ENCODE measurements at places on chromosomes 7 and 10. TPM values are rescaled to one million over a fixed set of nuclear protein-coding genes. Genes with fewer than 3 reads are reported as not detected.

GRCh38 chr7:73932364-73932763 is 71.4 kb downstream of the TMEM270 start:
- no peaks in the 10 kb centered on the region for H3K4me1 ChIP-seq
- no peak overlapping the region for H3K27ac ChIP-seq
- H3K27me3 ChIP-seq: no peaks in the 10 kb centered on the region
- DNase-seq: no peak
- no peak overlapping the region for H3K4me3 ChIP-seq

DNA sequence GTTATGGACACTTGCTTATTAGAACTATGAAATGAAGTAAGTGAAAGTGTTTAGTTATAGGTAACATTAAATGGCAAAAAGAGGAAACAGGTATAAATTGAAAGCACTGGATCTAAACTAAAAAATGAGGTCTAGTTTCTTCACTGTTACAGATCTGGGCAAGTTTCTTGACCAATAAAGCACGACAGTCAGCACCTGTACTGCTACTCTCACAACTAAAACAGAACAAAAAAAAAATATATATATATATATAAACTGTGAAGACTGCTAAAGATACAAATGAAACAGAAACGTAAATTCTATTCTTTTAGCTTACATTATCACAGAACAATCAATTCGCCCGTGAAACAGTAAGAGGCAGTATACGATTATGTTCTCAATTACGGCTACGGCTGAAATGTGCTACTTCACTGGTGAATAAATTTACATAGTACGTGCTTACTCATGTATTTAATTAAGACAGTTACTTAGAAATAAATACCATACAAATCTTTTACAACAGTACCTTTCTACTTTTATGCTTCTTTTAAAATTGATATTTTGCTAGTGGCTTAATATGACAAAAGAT is 4.2 kb downstream of the AHR start:
- no peaks in the 10 kb centered on the region for H3K36me3 ChIP-seq
- peaks cover 4% of the 10 kb centered on the region for H3K4me1 ChIP-seq
- no peak for DNase-seq
- H3K27ac ChIP-seq: peak overlapping the region; percentile 98
- no peaks in the 10 kb centered on the region for H3K27me3 ChIP-seq

Gene SPRN
- total RNA-seq: 0.33 TPM

Gene FKBP14
- total RNA-seq: 3.8 TPM

GRCh38 chr10:7795605-7796004 is 7.6 kb downstream of the ATP5F1C start:
- no peaks in the 10 kb centered on the region for H3K36me3 ChIP-seq
- no peaks in the 10 kb centered on the region for H3K4me1 ChIP-seq
- no peak for DNase-seq
- H3K4me3 ChIP-seq: no peak overlapping the region
- H3K27ac ChIP-seq: no peak overlapping the region

DNA sequence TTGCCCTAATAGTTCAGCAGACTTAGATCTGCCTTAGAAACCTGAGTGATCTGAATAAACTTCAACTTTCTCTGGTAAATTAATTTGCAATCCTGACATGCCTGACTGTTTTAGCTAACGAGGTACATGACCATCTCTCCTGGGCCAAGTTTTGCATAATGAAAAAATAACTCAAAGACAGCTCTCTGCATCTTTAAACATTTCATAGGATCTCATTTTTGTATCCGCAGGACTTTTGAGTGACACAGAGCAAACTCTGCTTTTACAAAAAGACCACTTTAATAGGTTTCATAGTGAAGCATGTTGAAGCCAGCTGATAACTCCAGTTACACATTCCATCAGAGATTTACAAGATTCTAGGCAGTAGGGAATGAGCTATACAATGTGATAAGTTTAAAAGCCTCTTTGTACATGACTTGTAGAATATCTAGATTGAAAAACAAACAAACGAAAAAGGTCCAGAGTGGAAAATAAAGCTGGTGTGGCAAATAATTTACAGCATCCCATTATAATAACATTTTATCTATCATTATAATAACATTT is 2.1 kb downstream of the PRKG1 start:
- H3K4me1 ChIP-seq: no peaks in the 10 kb centered on the region
- H3K27ac ChIP-seq: no peak overlapping the region
- no peaks in the 10 kb centered on the region for H3K36me3 ChIP-seq
- peak overlapping the region; percentile 69 for H3K4me3 ChIP-seq

DNA sequence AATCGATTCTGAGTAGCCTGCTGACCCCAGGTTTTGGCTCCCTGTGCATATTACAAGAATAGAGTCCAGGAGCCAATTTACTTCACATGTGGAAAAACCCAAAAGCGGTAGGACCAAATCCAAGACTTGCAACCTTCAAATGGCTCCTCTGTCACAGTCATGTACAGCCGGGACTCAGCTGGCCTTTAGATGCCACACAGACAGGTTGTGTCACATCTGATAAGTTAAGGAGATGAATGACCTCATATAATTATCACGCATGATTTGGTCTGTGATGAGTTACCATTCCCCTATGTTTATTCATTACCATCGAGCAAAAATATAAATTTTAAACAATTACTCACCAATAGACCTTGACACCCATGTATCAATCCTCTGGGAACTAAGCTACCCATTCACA is 14.2 kb downstream of the CACNA2D1 start:
- H3K4me3 ChIP-seq: no peak overlapping the region
- H3K36me3 ChIP-seq: no peaks in the 10 kb centered on the region
- no peak overlapping the region for H3K27ac ChIP-seq
- no peaks in the 10 kb centered on the region for H3K4me1 ChIP-seq
- no peak for DNase-seq
- H3K27me3 ChIP-seq: no peaks in the 10 kb centered on the region

GRCh38 chr7:318878-319661 is 29.1 kb downstream of the FOXL3 start:
- no peaks in the 10 kb centered on the region for H3K4me1 ChIP-seq
- H3K27ac ChIP-seq: no peak overlapping the region
- no peak for DNase-seq
- H3K27me3 ChIP-seq: no peaks in the 10 kb centered on the region
- no peaks in the 10 kb centered on the region for H3K36me3 ChIP-seq

- no peaks in the 10 kb centered on the region for H3K27me3 ChIP-seq
- no peak for DNase-seq
- H3K4me3 ChIP-seq: no peak overlapping the region
- H3K27ac ChIP-seq: no peak overlapping the region
- no peaks in the 10 kb centered on the region for H3K36me3 ChIP-seq
Observed at GRCh38 chr10:107585630-107586029, 421.1 kb upstream of the SORCS1 start.

DNA sequence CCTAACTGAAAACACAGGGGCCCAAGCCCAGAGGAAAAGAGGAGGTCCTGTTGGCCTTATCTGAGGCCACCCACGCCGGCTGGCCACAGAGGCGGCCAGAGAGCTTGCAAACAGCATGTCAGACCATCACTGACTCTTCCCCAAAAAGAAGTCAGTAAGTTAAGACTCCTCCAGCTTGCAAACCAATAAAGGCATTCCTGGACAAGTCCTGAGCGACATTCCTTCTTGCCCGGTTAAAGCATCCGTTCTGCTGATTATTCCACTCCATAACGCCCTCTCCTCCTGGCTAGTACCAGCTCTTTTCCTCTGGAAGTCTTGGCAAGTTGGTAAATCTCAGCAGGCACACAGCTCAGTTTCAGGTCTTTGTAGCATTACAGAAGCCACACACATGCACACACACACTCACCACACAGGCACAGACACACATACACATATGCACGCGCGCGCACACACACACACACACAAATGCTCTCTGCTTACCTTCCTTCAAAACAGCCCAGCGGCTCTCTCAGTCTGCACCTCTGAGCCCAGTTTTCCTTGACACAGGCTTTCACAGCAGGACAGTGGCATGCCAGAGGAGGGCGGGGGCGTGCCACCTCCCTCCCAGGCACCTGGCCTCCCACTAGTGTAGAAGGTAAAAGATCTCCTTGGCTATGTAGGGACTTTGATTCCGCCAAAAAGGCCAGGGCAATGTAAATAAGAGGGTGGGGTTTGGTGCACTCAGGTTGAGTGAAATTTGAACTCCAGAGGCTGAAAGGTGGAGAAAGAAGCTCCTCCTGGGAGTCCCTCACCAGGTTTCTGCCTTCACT is 201.4 kb downstream of the TNS3 start:
- H3K4me3 ChIP-seq: peak overlapping the region; percentile 21
- no peaks in the 10 kb centered on the region for H3K27me3 ChIP-seq
- DNase-seq: no peak
- peak overlapping the region; percentile 50 for H3K27ac ChIP-seq
- H3K36me3 ChIP-seq: no peaks in the 10 kb centered on the region

GRCh38 chr7:77631820-77632219 is 64.4 kb upstream of the RSBN1L start:
- no peaks in the 10 kb centered on the region for H3K4me1 ChIP-seq
- no peaks in the 10 kb centered on the region for H3K27me3 ChIP-seq
- H3K27ac ChIP-seq: no peak overlapping the region
- H3K4me3 ChIP-seq: no peak overlapping the region

GRCh38 chr7:151940048-151940811 is 16.0 kb upstream of the GALNTL5 start:
- no peak for DNase-seq
- H3K4me3 ChIP-seq: no peak overlapping the region
- H3K4me1 ChIP-seq: no peaks in the 10 kb centered on the region
- no peaks in the 10 kb centered on the region for H3K27me3 ChIP-seq
